ENCODE measurements at places on chromosomes 4 and X. TPM values are rescaled to one million over a fixed set of nuclear protein-coding genes. Genes with fewer than 3 reads are reported as not detected.

DNA sequence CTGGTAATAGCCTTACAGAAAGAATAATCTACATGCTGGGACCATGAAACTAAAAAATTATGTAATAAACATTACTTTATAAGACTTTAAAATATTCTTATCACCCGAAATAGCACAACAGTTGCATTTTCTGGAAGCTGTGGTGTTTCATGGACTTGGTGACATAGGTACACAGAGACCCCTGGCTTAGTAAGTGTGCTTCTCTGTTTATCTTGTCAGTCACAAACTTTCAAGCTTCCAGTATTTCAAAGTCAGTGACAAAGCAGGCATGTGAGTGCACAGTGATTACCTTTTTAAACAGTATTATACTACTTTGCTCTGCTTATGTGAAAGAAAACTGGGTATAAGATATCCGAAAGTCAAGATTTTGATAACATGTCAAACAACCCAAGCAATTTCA is 84.3 kb downstream of the PAPSS1 start:
- no peaks in the 10 kb centered on the region for H3K4me1 ChIP-seq
- no peak overlapping the region for H3K27ac ChIP-seq
- H3K27me3 ChIP-seq, result no peaks in the 10 kb centered on the region
- H3K4me3 ChIP-seq, result no peak overlapping the region

DNA sequence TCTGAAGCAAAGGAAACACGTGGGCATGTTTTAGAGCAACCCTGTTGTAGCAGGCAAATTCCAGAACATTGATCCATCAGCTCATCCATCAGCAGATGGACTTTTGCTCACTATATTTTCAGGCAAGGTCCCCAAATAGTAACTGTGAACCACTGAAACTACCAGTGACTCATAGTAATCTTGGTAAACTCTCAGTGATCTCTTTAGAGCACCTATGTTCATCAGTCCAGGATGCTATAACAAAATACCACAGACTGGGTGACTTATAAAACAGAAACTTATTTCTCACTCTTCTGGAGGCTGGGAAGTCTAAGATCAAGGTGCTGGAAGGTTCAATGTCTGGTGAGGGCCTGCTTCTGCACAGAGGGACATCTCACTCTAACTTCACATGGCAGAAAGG is 28.9 kb upstream of the BTC start:
- H3K36me3 ChIP-seq, result no peaks in the 10 kb centered on the region
- no peak overlapping the region for H3K27ac ChIP-seq
- no peaks in the 10 kb centered on the region for H3K4me1 ChIP-seq
- DNase-seq, result no peak

- no peak overlapping the region for H3K27ac ChIP-seq
- no peak for DNase-seq
- H3K36me3 ChIP-seq, result no peaks in the 10 kb centered on the region
Observed at GRCh38 chrX:112279940-112280339, 197.4 kb upstream of the TRPC5 start.

- H3K36me3 ChIP-seq, result peaks cover 30% of the 10 kb centered on the region
- H3K27me3 ChIP-seq, result peaks cover 3% of the 10 kb centered on the region
- peak within 1 kb of the TSS; percentile 93 for H3K4me3 ChIP-seq
Observed at GRCh38 chr4:52659001-52659721, at the start of gene USP46. Gene USP46, minus strand, starts transcription at chr4:52659301. Its CDS starts 151 bp downstream, at chr4:52659150.

- no peak within 1 kb of the TSS for H3K4me3 ChIP-seq
- no peaks in the 10 kb centered on the region for H3K4me1 ChIP-seq
Observed at GRCh38 chr4:69995526-69996016, at the start of gene STATH. Gene STATH, plus strand, starts transcription at chr4:69995966. Its CDS starts 2,472 bp downstream, at chr4:69998438.

- H3K27ac ChIP-seq, result no peak overlapping the region
- no peaks in the 10 kb centered on the region for H3K36me3 ChIP-seq
- peaks cover 9% of the 10 kb centered on the region for H3K4me1 ChIP-seq
- H3K27me3 ChIP-seq, result no peaks in the 10 kb centered on the region
- DNase-seq, result no peak
Observed at GRCh38 chrX:134525086-134525792, 65.3 kb downstream of the HPRT1 start.

The DHRSX gene
- total RNA-seq, result 25.1 TPM
